ENCODE measurements at places on chromosomes 4 and X.

- no peak for DNase-seq
These were observed 45.4 kb downstream of the ZCCHC13 start for GRCh38 chrX:74349387-74349786.

DNA sequence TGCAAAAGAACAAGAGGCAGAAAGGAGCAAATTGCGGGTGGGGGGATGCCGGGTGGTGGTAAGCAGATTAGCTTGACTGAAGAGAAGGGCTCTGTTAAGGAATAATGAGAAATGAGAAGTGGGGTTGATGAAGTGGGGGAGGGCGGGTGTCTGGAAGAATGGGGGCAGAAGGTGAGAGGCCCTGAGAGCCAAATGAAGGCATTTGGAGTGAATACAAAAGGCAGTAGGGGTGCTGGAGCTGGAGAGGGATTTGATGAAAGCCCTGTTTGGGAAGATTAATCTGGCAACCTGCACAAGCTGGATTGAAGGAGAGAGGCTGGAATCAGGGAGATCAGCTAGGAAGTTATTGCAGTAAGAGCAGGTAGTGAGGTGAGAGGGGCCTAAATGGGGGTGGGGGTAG, 82.1 kb downstream of the GUCY2F start:
- no peak for DNase-seq

- DNase-seq: no peak
These were observed 98.7 kb upstream of the SLC4A4 start for GRCh38 chr4:71240094-71240493.

DNA sequence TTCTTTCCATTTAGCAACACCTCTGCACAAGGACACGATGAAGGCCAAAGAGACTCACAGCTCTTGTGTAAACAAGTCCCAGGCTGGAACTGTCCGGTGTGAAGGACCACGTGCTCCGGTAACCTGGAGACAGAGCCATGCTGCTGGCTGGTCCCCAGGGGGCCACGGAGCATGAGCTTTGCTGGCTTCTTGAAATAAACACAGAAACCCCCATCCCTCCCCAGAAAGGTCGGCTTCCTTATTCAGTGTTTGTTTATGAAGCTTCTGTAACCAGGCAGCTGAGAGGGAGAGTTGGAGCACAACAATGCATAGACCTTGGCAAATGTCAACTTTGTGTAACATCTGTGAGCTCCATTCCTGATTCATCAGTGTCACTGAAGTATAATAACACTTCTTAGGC, 109.4 kb downstream of the GPR143 start:
- no peak for DNase-seq

GRCh38 chrX:134622813-134623185, 35.5 kb downstream of the PLAC1 start:
- DNase-seq: no peak

DNA sequence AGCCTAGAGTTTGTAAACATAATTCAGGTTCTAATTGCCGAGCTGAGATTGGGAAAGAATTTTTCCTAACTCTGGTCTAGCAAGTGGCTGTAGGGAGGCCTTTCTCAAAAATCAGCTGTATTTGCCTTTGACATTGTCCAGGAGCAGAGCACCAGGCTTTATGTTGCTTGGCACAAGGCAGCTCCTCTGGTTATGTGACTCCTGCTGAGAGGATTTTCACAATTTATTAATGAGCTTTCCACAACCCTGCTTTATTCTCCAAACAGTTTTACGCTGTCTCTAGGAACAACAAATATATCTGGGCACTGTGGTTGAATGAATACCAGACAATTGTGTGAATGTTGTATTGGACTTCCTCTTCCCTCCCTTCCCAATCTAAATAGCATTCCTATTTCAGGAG, 14.9 kb downstream of the LSM6 start:
- DNase-seq: no peak

- no peak for DNase-seq
These were observed 60.8 kb downstream of the MTMR8 start for GRCh38 chrX:64334467-64334866.

DNA sequence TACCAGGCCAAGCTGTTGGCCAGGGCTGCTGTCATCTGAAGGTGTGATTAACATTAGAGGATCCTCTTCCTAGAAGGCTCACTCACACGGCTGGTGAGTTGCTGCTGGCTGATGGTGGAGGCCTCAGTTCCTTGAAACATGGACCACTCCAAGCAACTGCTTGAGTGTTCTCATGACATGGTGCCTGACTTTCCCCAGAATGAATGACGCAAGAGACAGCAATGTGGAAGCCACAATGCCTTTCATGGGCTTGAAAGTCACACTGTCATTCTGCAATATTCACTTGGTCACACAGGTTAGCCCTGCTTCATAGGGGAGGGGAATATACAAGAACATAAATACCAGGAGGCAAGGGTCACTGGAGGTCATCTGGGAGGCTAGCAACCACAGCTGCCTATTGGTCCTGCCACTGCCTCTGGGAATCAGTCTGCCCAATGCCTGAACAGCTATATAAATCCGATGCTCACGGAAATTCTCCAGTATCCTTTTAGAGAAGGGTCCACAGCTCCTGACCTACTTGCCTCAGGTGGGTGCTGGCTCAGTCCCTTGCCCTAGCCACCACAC, 97.1 kb upstream of the MAML3 start:
- DNase-seq: no peak

DNA sequence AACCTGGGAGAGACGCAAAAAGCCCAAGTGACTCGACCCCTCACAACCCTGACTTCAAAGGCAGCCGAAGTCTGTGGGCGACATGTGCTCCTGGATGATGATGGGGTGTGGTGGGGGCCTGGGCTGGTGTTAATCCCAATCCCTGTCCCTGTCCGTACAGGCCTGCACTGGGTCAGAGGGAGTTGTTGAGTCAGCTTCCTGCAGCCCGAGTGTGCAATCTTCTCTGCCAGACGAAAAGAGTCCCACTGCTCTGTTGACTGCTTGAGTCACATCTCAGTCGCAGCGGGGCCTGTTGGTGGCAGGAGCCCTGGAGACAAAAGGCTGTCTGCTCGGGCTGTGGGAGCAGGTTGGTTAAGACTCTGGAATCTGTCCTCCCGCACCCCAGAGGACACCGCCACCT, 10.3 kb downstream of the FAM3A start:
- no peak for DNase-seq

- DNase-seq: no peak
These were observed 16.7 kb upstream of the SUPT20HL1 start for GRCh38 chrX:24343719-24344118.

GRCh38 chr4:25513814-25514213, 136.8 kb downstream of the ANAPC4 start:
- no peak for DNase-seq

DNA sequence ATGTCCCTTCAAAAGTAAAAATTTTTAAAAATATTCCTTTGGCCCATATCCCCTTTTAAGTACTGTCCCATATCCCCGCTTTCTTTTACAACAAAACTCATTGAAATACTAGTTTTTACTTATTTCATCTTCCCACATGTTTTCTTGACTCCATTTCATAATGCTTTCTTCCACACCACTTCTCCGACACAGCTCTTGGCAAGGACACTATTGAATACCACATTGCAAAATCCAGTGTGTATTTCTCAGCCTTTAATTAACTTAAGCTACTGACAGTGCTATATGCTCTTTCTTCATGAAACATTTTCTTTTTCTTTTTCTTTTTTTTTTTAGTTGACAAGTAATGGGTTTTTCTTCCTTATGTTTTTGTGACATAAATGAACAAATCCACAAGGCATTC, 28.8 kb downstream of the PRDM8 start:
- no peak for DNase-seq

DNA sequence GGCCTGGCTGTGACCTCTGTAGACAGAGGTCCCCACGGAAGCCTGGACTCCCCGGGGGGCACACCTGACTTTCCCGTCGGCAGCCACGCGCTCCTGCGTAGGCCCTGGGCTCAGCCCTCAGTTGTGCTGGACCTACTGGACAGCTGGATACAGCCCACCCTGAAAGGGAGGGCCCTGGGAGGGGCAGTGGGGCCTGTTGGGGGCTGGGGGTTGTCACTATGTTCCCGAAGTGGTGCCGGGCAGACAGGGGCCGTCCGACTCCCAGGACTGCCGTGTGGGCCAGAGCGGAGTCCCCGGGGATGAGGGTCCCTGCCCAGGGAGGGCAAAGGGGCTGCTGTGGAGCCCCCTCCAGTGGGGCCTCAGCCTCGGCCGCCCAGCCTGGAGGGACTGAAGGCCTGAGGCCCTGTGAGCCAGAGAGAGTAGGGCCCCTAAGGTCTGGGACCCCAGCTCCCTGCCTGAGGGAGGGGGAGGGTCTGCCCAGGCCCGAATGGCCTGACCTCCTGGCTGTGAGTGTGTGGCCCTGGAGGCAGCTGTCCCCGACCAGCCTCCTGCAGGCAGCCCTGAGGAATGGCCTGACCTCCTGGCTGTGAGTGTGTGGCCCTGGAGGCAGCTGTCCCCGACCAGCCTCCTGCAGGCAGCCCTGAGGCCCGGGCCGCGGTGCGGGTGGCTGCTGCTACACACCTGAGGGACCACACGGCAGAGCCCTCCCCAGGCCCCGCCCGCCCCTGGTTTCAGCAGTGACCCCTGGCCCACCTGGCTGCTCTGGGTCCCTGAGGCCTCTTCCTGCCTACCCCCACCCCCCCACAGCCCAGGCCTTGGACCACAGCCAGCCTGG, 25.8 kb downstream of the FGFRL1 start:
- DNase-seq: no peak

- no peak for DNase-seq
These were observed 165.2 kb downstream of the CORIN start for GRCh38 chr4:47672696-47673095.

GRCh38 chr4:1494416-1495315, 88.4 kb upstream of the NKX1-1 start:
- DNase-seq: no peak

GRCh38 chr4:113209652-113210320, 160.3 kb downstream of the ANK2 start:
- DNase-seq: no peak

DNA sequence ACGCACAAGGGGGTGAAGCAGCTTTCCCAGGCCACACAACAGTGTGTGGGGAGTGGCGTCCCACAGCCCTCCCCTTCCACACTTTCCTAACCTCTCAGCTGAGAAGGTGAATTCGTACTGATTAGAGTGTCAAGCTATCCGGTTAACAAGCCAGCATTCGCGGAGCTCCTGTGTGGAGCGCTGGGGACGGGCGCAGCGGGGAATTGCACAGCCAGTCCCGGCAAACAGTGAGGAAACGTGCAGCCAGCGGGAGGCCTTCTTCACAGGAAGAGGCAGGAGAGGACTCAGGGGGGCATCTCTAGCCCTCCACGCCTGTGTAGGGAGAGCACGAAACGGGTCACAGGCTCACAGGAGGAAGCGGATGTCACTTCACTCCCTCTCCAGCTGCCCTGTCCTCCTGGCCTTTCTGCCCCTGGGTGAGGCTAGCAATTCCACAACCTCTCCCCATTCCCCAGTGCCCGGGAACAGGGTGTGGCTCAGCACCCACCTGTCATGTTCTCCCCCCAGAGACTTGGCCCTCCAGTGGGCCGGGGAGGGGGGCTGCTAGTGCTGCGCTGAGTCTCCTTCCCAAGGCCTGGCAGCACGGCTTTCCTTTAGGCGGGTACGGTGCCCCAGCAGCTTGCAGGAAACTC, 117.3 kb downstream of the CPZ start:
- no peak for DNase-seq

GRCh38 chr4:77170926-77171325, 13.9 kb downstream of the CCNG2 start:
- DNase-seq: no peak

DNA sequence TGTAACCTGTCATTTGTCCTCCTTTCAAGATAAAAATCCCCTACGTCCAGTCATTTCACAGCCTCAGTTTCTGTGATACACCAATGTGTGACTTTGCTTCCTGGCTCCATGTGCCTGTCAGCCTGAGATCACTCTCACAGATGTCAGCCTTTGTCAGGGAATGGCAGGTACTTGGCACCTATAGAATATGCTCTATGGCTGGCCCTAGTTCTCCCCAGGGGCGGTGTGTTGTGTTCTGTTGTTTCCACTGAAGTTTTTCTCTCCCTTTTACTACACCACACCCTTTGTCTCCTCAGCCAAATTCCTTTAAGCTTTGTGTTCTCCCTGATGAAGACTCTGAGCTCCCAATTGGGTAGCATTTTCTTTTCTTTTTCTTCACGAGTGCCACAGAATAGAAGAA, 81.7 kb downstream of the ALPK1 start:
- no peak for DNase-seq

GRCh38 chr4:6957994-6958393, 48.4 kb downstream of the TBC1D14 start:
- no peak for DNase-seq

DNA sequence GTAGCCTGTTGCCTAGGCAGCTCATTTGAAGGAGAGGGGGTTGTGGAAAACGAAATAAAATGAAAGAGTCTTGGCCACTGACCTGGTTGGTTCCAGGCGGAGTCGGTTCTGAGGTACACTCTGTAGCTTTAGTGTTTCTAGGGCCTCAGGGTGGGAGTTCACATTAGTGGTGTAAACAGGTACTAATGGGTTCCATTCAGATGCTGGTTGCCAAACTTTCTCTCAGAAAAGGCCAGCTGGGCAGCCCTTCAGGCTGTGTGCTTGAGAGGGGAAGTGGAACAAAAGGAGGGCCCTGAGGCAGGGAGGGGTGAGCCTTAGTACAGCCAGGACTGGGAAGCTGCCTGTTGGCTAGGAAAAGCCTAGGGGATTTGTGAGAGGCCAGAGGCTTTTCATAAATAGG, 24.8 kb downstream of the NHSL2 start:
- no peak for DNase-seq

GRCh38 chr4:14449308-14449707, 553.0 kb upstream of the CPEB2 start:
- no peak for DNase-seq

DNA sequence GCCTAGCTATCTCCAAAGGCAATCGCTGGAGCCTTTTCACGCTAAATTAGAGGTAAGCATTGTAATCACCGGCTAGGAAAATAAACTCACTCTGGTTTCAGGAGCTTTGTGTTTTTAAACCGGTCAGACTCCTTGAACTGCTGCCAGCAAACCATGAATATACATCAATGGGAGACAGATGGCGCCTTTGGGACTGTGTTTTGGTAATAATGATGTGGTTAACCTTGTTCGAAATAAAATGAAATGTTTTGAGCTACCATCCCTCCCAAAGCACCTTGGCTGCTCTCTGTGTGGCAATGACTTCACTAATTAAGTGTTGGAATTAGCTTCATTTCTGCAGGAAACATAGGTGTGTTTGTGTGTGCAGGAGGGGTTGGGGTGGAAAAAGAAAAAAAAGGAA, 65.3 kb downstream of the CLNK start:
- peak; percentile 83 for DNase-seq

- peak; percentile 7 for DNase-seq
These were observed 23.5 kb upstream of the SYNPO2 start for GRCh38 chr4:118865091-118865708.

- DNase-seq: peak; percentile 17
These were observed at the start of gene MID2 for GRCh38 chrX:107825698-107826237. Gene MID2, plus strand, starts transcription at chrX:107825866. Its CDS starts 561 bp downstream, at chrX:107826427.

- DNase-seq: no peak
These were observed 78.5 kb upstream of the ANK2 start for GRCh38 chr4:112970903-112971302.

GRCh38 chr4:109990261-109991257, 77.9 kb downstream of the EGF start:
- no peak for DNase-seq
